ENCODE measurements at places on chromosomes 5 and 9.

DNA sequence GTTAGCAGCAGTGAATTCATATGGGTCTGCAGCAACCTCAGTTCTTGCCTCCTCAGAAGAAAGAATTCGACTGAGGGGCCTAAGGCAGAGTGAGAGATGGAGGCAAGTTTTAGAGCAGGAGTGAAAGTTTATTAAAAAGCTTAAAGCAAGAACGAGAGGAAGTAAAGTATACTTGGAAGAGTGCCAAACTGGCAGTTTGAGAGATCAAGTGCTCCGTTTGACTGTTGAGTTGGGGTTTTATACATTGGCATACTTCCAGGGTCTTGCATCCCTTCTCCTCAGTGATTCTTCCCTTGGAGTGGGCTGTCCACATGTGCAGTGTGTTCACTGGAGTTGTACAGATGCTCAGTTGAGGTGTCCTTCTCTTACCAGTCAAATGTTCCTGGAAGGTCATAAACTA is 203.6 kb downstream of the SPATA31D1 start:
- ATAC-seq = no peak

GRCh38 chr9:117340422-117340821 is 74.4 kb downstream of the ASTN2 start:
- no peak for ATAC-seq

DNA sequence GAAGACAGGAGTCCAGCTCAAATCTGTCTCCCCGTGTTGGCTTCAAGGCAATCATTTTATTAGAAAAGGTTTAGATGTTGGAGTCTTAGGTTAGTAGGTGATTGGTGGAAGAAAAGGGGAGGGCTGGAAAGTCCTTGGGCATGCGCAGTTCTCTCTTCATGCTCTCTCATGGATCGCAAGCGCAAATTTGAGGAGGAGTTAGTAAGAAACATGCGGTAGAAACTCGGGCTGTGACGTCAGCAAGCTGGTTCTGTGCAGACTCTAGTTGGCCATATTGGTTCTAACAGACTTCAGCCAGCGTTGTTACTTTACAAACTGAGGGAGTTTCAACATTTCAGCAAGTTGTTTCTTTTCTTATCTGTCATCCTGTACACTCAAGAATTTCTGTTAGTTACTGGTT is 392.2 kb downstream of the CDK5RAP2 start:
- ATAC-seq = no peak

DNA sequence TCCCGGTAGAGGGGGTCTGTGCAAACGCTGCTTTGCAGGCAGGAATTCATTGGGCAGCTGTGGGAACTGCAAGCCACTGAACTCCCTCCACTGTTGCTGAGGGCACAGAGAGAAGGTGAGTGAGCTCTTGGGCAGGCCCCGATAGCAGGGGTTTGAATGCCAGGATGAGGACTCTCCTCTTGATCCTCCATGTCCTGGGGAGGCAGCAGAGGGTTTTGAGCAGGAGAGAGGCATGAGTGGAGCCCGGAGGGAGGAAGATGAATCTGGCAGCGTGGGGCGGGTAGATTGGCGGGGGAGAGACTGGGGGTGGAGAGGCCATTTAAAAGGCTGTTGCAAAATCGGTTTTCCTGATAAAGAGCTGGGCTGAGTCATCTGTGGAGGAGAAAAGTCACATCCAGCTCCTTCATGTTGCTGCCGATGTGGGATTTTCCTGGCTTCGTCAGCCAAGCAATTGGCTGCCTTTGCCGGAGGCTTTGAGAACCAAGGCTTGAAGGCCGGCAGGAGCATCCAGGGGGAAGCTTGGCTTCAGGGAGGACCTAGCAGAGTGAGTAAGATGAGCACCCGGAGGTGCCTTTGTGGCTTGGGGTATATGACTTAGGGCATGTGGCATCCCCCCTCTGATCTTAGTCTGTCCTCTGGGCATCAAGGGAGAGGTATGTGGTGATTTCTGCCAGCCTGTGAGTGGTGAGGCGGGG is at the start of gene SYNPO:
Gene SYNPO, plus strand, starts transcription at position 350 of the 695 bp plus-strand sequence. CDS start 7,616 bp downstream, outside the sequence.
- ATAC-seq = peak; percentile 17

- no peak for ATAC-seq
Measured at GRCh38 chr5:176362233-176362490, 598 bp upstream of the KIAA1191 start.

GRCh38 chr5:112563169-112563826 is 144.2 kb upstream of the EPB41L4A start:
- no peak for ATAC-seq

DNA sequence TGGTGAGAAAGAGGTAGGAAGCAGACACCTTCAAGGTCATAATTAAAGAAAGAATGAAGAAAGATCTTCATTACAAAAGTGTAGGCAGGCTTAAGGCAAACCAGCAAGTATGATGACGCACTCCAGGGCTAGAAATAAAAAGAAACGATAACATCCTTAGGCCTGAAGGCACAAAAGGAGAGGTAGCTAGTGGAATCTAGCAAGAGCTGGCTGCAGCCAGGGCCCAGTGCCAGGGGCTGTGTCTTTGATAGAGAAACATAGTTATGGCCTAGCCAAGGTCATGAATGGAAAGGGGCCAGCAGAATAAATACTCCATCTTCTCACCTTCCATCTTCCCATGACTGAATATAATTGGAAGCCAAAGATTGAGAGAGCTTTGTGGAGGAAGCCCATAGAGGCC is 6.8 kb upstream of the SH3TC2 start:
- ATAC-seq = no peak

DNA sequence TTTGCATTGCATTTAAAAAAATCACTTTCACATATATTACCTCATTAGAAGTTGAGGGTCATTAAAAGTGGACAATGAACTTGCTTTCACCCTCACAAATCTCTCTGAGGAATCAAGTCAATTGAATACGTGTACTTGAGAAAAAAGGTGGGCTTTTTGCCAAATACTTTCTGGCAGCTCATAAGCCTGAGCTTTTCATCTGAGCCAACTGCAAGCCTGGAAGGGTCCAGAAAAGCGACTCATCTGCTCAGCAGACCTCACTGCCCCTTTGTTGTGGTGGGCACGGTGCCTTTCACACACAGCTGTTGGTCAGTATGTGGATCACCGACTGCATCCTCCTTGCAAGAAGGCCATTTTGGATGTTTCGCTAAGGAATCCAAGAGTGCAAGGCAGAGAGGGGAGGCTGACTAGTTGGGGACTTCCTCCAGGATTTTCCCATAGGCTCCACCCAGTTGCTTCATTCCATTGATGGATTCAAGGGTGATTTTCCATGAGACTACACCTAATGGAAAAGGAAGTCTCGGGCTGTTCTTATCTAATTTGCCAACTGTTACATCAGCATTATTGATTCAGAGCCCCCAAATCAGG is 564.7 kb downstream of the PDE4D start:
- ATAC-seq = peak; percentile 72

DNA sequence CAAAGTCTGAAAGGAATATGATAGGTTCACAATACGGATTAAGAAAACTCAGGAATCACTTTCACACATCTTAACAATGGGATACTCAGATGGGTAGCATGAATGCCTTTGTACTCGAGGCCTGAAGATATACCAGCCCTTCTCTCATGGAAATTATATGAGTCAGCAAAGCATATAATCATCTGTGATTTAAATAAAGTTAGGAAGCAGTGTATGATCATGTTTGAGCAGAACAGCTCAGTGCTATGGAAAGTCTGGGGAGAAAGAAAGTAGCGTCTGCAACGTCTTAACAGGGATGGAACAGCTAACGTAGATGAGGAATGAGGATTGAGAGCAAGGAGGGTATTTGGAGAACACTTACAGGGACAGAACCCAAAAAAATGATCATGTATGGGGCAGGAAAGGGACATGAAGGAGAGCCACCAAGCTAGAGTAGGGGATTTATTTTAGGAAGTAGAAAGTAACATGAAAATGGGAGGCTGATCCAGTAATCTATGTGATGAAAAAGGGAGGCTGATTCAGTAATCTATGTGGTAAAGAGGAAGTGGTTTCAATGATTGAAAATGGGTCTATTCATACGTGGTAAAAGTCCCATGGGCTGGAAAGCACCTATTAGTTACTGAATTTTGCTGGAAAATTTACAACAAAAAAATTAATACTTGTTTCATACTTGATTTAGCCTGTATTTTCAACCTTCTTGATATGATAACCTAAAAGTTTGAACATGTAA is 85.9 kb downstream of the GNA14 start:
- no peak for ATAC-seq

GRCh38 chr5:170132976-170133448 is 27.3 kb downstream of the FOXI1 start:
- ATAC-seq = peak; percentile 62

- ATAC-seq = no peak
Measured at GRCh38 chr5:61268871-61269270, 63.2 kb upstream of the ZSWIM6 start.

GRCh38 chr9:106960258-106960657 is 97.3 kb downstream of the ZNF462 start:
- ATAC-seq = no peak

- no peak for ATAC-seq
Measured at GRCh38 chr5:14490309-14490711, 91.3 kb upstream of the OTULINL start.

GRCh38 chr5:120306303-120306702 is 157.8 kb upstream of the PRR16 start:
- no peak for ATAC-seq

GRCh38 chr5:74738406-74738805 is 28.5 kb downstream of the GFM2 start:
- no peak for ATAC-seq

DNA sequence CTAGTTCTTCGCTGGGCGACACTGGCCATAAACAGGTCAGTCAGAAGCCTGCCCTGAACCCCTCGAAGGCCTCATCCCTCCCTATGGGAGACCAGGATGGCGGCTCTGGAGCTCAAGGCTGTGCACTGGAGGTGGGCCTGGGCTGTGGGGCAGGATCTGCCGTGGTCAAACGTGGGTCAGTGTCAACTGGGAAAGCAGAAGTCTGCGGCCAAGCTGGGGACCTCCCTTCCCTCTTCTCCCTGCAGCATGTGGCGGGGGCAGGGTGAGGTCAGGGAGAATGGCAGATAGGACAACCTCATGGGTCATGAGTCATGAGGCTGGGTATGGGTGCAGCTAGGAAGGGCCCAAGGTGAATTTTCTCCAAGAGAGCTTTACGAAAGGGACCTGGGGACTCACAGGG is 132.9 kb downstream of the RXRA start:
- ATAC-seq = no peak

GRCh38 chr9:134886413-134886913 is 5.9 kb downstream of the FCN2 start:
- ATAC-seq = no peak

- ATAC-seq = no peak
Measured at GRCh38 chr9:23721466-23721865, 104.6 kb downstream of the ELAVL2 start.

- no peak for ATAC-seq
Measured at GRCh38 chr9:135414293-135414692, 65.3 kb upstream of the PPP1R26 start.

All from SK-N-SH treated with all-trans-retinoic acid at 6 μM for 48 hours (cell line).